Central memory CD4-positive, alpha-beta T cell (primary cell): ENCODE measurements at places on chromosomes 2 and 18.

DNA sequence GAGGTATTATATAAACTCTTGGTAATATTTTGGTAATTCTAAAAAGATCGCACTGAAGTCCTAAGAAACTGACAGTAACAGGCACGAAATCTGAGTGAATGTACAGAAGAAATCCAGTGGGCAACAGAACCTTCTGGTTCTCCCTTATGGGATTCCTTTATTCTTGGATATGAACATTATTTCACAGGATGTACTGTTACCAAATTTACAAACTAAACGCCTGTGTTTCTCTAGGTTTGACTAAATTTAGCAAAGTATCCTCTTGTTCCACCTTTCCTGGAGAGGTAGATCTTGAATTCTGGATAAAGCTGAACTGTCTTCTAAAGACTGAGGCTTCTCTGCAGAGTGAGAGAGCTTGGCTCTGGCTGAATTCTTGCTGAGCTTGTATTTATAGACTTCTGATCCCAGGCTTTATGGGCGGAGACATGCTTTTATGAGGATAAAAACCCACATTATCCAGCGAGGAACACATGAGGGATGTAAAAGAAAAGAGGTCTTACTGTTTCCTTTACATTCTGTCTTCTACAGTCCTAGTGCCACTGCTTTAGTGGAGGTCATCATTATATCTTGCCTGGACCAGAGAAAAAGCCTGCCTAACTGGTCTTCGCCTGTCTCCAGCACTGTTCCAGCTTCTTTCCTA is 220.8 kb downstream of the CDH2 start:
- no peak for DNase-seq

- no peak for DNase-seq
Observed at GRCh38 chr18:36028859-36029258, 38.5 kb downstream of the RPRD1A start.

- DNase-seq: no peak
Observed at GRCh38 chr18:44388329-44388728, 292.4 kb upstream of the SETBP1 start.

DNA sequence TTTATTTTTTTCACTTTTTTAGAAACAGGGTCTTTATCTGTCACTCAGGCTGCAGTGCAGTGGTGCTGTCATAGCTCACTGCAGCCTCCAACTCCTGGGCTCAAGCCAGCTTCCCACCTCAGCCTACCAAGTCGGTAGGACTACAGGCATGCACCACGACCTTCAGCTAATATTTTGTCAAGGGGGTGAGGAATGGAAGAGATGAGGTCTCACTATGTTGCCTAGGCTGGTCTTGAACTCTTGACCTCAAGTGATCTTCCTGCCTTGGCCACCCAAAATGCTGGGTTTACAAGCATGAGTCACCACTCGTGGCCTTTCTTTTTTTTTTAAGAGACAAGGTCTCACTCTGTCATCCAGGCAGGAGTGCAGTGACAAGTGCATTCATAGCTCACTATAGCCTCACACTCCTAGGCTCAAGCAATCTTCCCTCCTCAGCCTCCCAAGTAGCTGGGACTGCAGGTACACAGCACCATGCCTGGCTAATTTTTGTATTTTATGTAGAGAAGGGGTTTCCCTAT is 13.4 kb downstream of the PPP1R7 start:
- no peak for DNase-seq

DNA sequence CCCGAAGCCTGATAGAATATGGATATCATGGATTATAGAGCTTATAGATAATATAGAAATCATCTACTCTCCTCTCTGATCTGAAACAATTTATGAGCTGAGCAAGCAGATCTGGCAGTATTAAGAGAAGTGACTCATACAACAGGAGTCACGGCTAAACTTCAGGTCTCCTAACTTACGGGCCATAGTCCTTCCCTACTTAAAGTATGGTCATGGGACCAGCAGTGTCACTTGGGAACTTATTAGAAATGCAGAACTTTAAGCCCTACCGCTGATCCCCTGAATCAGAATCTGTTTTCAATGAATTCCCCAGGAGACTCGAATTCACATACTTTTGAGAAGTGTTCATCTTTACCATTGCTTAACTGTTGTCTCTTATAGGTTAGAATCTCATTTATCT is 195.7 kb upstream of the FANCL start:
- DNase-seq: no peak

GRCh38 chr2:71608034-71608433 is 154.7 kb downstream of the DYSF start:
- DNase-seq: no peak

- DNase-seq: no peak
Observed at GRCh38 chr2:216633616-216634369, 573 bp downstream of the IGFBP2 start.

DNA sequence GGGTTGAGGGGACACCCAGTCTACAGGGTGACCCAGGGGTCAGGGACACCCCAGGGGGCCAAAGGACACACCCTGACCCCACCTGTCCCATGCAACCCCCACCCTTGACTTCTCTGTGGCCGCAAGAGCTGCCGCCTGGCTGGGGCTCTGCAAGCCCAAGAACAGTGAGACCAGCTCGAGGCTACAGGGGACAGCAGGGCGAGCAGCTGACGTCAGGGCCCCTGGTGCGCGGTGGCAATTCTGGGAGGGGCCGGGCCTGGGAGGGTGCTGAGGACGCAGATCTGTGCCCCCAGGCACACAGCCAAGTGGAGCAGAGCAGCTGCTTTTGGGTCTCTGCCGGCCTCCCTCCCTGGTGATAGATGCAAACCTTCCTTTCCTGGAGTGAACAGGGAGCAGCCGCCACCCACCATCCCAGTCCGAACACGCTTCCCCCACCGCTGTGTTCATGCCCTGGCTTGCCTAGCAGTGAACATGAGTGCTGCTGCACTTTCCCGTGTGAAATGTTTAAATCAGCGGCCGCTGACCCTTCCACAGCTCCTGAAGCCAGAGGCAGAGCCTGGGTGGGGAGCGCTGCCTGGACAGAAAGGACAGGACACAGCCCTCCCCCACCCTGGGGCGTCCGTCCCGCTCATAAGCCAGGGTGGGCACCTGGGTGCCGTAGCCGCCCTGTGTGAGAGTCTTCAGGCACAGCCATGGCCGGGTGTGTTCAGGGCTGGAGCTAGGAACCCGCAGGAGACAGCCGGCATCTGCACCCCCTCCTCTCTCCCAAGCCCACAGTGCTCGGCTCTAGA is 46.9 kb downstream of the SLC66A2 start:
- DNase-seq: no peak

GRCh38 chr2:205903549-205904129 is 182.3 kb downstream of the INO80D start:
- DNase-seq: no peak

- DNase-seq: no peak
Observed at GRCh38 chr2:166091439-166091838, 36.4 kb downstream of the SCN1A start.

- DNase-seq: no peak
Observed at GRCh38 chr2:23367760-23368159, 17.2 kb upstream of the KLHL29 start.

- DNase-seq: no peak
Observed at GRCh38 chr18:1012775-1013174, 108.1 kb downstream of the ADCYAP1 start.

GRCh38 chr2:239946864-239947728 is 78.0 kb downstream of the NDUFA10 start:
- DNase-seq: no peak

GRCh38 chr2:225995796-225996461 is 596.4 kb downstream of the NYAP2 start:
- DNase-seq: no peak

DNA sequence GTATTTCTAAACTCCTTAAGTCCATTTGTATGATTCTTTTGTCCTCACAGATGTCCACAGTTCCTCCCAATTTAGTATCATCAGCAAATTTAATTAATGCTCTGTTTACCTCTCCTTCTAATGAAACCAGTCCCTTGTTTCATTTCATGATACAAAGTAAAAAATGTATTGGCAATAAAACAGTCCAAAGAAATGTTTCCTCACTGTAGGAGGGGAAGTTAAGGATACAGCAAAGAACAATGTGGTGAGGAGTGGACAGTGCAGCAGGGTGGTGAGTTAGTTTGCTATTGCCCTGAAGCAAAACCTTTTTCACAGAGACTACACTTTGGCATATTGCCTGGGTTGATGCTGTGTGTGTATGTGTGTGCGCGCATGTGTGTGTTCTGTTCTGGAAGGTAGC is 401.5 kb downstream of the ARHGAP15 start:
- no peak for DNase-seq

DNA sequence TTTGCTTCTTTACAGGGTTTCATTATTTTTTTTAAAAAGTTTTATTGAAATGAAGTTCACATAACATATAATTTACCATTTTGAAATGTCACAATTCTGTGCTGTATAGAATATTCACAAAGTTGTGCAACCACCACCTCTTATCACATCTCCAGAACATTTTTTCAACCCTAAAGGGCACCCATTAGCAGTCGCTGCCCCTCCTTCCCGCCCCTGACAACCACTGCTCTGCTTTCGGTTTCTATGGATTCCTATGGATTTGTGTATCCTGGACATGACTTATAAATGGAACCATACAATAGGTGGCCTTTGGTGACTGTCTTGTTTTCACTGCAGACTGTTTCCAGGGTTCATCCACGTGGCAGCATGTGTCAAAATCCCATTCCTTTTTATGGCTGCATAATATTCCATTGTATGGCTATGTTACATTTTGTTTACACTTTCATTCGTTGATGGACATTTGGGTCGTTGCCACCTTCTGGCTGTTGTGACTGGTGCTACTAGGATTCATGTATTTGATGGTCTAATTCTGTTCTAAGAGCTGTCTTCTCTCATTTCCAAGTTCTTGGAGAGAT is 52.6 kb downstream of the SH3BP4 start:
- no peak for DNase-seq

- DNase-seq: no peak
Observed at GRCh38 chr2:204885747-204886146, 340.5 kb downstream of the PARD3B start.

- DNase-seq: no peak
Observed at GRCh38 chr18:3207565-3207964, 12.2 kb downstream of the MYOM1 start.

DNA sequence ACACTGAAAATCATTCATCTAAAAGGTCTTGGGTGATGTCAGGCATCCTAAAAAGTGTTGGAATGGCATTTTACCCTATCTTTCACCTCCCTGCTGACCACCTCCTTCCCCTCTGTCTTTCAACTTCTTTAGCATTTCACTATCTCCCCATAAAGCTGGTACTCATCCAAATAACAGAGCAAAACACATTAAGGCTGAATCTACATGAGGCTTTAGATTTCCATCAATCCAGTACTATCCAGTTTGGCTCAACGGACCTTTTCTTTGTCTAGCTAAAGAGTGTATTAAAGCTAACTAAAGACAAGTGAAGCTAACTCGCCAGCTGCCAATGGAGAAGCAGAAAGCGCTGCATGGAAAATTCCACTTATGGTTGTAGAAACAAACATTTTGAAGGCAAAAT is 122.5 kb upstream of the NCKAP5 start:
- DNase-seq: no peak

GRCh38 chr2:231957913-231958763 is 3.4 kb upstream of the DIS3L2 start:
- DNase-seq: no peak

GRCh38 chr2:21422724-21423522 is 299.2 kb downstream of the TDRD15 start:
- no peak for DNase-seq

DNA sequence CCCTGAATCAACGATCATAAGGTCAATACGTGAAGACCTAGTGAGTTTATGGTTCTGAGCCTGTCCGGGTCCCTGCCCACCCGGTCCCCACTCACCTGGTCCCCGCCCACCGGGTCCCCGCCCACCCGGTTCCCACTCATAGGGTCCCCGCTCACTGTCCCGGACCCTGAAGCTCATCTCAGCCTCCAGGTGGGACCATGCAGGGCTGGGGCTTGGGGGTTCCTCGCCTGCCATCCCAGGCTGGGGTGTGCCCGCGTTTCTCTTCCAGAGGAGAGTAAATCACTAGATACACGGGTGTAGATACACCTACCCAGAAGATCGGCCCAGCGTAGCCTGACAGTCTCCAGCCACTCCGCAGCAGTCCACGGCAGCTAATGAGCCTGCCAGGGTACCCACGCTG is 131.5 kb downstream of the MBP start:
- DNase-seq: no peak

- no peak for DNase-seq
Observed at GRCh38 chr2:42053791-42054701, 6.2 kb downstream of the PKDCC start.

DNA sequence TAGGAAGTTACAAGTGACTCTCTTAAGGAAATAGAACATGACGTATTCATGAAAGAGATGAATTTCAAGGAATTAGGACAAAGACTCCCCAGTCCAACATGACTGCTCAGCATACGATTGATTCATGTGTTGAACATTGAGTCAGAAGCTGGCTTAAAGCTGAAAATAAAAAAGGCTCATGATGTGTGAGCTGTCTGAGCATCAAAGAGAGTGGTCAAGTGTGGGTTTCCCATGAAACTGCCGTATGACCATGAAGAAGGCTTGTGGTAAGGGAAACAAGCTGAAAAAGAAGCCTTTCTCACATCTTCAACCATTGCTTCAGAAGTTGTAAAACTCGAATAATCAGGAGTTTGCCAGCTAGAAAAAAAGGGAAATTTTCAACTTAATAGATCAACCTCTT is 201.9 kb upstream of the APCDD1 start:
- DNase-seq: no peak

DNA sequence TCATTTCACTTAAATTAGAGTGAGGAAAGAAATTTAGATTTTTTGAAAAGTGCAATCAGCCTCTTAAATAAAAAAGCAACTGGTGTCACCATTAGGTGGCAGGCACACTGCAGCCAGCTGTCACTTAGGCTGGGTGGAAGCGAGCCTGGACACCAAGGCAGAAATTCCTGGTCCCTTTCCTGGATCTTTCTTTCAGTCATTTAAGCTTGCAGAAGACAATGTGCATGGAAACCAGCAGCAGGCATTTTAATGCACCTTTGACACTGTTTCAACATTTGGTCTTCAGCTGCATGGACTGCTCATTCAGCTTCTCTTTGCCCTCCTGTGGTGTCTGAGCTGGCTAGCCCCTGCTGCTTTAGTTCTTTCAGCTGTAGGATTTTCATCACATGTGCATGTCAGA is 61.0 kb downstream of the AQP4 start:
- DNase-seq: no peak

- DNase-seq: no peak
Observed at GRCh38 chr2:217724471-217724870, 278.3 kb downstream of the TNS1 start.

DNA sequence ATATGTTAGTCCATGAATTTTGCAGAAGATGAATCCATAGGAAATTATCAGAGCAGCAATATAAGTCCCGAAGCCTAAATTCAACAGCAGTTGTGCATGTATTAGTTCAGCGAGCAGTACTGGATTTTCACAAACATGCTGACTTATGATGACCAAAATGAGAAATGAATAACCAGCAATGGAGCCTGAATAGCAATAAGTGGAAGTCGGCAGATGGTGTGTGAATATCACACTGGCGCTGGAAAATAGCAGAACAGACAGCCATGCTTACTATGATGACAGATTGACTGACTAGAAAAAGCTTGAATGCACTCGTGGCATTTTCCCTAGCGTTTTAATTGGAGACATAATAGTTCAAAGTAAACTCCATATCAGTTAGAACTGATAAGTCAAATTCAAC is 1114.5 kb downstream of the DSC3 start:
- no peak for DNase-seq

- no peak for DNase-seq
Observed at GRCh38 chr2:180000434-180000833, 6.7 kb downstream of the CWC22 start.

- no peak for DNase-seq
Observed at GRCh38 chr2:40332191-40332826, 119.6 kb downstream of the SLC8A1 start.

- peak; percentile 55 for DNase-seq
Observed at GRCh38 chr2:197904446-197904845, 100.1 kb downstream of the PLCL1 start.
